ENCODE measurements at places on chromosomes 1 and 21.

DNA sequence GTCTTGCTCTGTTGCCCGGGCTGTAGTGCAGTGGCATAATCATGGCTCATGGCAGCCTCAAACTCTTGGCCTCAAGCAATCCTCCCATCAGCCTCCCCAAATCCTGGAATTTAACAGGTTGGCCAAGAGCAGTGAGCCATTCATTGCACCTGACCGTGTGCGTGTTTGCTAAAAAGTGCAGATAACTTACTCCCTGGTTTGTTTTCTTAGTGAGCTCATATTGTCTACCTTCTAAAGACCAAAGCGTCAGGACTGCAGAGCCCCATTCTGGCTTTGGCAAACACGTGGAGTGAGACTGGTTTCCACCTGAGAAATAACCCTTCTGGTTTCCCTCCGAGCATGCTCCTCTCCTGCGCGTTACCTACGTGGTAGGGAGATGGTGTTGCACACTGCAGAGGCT is 32.2 kb upstream of the CA6 start:
- no peak for DNase-seq

DNA sequence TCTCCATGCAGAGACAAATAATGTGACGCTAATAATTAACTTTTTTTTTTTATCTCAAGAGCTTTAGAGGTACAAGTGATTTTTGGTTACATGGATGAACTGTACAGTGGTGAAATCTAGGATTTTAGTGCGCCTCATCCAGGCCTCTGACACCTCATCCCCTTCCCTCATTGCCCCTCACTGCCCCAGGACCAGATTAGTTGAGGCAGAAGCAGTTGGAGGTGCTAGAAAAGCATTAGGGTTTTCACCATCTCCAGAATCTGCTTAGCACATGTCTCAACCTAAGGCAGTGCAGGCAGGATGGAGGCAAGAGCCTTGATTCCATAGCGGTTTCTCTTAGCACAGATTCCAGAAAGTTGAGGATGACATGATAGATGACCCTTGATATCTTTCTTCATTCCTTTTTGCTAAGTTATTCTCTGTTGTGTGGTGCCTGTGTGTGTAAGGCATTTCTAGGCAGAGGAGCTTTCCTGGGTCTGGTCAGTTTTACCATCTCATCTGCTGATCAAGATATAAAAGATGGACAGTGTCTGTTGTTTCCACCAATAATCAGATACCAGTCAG is 16.3 kb upstream of the IL10 start:
- no peak for DNase-seq

DNA sequence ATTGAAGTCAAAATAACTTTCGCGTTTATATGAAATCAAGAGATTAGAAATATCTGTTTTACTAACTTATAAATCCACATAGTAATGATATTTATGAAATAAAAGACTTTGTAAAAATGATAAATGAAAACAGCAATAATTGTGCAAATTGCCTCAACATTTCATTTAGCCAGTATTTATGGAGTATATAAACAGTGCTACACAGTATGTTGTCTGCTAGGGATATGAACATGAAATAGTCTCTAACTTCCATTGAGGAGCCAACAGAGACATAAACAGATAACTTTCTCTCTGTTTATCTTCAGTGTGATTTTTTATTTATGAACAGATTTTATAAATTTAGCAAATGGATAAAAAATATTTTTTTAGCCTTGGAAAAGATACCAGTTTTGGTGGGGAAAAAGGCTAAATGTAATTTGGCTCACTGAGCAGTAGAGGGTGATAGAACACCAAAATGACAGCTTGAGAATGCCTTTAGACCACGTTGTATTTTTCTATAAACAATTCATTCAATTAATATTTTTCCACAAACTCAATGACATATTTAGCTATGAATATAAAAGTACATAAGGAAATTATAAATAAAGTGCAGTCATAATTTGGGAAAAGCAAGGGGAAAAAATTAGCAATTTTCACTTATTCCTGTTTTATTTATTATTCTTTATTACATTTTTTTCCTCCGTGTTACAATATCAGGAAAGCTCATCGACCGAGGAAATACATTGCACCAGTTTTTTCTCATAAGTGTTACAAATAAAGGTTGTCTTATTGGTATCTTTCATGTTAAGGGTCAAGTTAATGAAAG is 47.5 kb upstream of the EEIG2 start:
- DNase-seq = no peak

DNA sequence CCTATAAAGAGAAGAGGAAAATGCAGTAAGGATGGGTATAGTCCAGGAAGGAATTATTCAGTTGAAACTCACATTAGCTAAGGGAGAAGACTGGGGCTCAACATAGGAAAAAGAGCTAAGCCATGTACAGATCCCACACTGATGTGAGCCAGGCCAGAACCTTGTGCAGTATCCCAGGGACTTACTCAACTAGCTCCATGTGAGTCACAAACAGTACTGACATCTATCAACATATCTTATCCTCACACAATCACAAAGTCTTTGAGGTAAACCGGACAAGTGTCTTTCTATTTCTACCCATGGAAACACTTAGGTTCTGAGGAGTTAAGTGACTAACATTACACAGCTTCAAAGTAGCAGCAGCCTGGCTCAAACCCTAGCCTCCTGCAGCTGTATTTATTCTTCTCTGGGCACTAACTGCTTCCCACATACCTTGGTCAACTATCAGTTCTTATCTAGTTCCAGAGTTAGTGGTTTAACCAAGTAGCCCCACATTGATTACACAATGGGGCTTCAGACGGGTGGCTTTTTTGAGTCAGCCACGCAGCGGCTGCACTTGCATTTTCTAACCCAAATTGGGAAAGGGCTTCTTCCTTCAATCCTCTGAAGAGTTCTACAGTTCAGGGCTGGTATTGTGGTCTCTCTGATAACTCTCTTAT is 9.5 kb downstream of the CD5L start:
- no peak for DNase-seq

DNA sequence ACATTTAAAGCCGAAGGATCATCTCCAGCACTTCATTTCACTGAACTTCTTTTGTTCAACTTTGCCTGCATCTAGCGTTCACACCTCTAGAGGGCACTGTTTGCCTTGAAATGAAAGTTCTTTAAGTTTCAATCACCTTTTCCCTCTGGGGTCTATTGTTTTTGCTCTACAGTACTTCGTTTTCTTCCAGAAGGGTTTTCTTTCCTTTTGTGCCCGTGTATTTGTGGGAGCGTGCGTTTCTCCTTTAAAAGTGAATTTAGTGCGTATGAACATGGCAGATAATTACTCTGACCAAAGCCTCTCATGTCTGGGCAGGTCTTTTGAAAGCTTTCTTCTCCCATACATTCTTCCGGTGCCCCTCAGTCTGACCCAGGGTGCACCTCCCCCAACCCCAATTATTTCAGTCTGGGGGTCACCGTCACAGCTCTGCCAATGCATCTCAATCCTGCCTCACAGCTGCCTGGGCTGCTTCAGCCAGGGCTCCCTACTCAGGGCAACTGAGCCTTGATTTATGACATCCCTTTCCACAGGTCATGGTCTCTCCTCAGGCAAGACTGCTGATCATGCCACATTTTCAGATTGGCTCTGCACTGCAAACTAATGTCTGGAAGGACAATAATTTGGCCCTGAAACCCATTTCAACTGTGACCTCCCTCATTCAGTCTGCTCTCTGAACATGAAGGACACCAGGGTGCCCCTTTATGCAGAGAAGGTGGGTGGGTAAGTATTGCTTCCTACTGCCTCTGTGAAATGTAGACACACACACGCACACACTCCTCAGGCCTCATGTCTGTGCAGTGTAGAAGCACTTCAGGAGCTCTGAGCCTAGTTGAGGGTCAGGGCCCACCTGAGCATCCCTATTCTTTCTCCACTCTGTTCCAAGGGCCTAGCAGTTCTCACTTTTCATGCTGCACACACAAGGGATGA is 88.6 kb downstream of the NUF2 start:
- peak; percentile 35 for DNase-seq

DNA sequence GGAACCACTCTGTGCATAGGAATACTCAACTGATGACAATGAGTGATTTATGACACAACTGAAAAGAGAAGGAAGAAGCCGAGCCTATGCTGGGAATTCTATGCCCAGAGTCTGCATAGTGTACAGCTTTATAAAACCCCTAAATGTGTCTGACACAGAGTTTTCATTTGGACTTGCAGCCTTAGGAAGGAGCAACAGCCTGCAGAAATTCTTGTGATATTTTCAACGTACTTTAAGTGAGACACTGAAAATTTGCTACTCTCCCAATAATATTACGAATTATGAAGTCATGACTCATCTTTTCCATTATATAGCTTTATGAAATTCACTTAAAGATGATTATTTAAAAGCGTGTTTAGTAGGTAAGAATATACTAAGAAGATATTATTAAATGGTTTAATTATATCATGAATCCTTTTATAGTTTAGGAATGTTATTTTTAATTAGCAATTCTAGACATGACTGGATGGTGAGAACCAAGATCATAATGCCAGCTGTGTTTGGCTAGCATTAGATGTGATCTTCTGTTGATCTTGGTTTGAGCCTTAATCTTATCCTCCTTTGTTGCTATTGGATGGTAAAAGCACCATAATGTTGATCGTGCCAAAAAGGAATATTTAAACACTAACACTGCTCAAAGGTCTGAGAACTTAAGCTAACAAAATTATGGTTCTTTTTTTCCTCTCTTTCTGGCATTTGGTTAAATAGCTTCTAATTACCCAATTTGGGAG is 785.1 kb upstream of the ADGRL4 start:
- DNase-seq = no peak

DNA sequence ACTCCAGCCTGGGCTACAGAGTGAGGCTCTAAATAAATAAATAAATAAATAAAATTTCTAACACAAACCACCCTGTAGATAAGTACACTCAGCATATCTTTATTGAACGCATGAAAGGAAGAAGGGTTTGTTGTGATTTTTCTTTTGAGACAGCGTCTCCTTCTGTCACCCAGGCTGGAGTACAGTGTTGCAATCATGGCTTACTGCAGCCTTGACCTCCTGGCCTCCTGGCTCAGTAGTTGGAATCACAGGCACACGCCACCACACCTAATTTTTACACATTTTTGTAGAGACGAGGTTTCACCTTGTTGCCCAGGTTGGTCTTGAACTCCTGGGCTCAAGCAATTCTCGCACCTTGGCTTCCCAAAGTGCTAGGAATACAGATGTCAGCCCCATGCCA is 23.2 kb upstream of the RCC2 start:
- no peak for DNase-seq
